NCI-H524 (cell line): ENCODE measurements at places on chromosomes 2 and 18.

- no peak for DNase-seq
These were observed 191.0 kb downstream of the HRH4 start for GRCh38 chr18:24651434-24651833.

- no peak for DNase-seq
These were observed 26.2 kb downstream of the MGAT4A start for GRCh38 chr2:98704499-98705332.

DNA sequence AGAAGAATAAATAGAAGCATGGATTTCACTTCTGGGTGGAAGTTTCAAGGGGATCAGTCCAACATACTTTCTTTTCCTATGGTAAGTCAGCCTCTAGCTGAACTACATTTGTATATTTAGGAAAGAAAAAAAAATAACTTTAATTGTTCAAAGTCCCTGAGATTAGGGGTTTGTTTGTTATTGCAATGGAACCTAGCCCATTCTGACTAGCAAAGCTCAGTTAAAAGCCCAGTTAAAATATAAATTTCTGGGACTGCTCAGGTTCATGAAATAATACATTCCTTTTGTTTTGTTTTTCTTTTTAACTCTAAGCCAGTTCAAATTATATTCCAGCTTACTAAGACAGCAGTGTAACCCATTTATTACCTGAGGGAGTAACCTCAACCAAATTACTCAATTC is 2069.6 kb upstream of the CELF4 start:
- DNase-seq = no peak

GRCh38 chr2:219076253-219076652 is 15.5 kb upstream of the IHH start:
- DNase-seq = no peak

GRCh38 chr2:142531377-142531776 is 346.1 kb upstream of the KYNU start:
- no peak for DNase-seq

- DNase-seq = no peak
These were observed 143.1 kb downstream of the SETBP1 start for GRCh38 chr18:44823782-44824181.

GRCh38 chr2:225452677-225453076 is 53.2 kb downstream of the NYAP2 start:
- DNase-seq = no peak

DNA sequence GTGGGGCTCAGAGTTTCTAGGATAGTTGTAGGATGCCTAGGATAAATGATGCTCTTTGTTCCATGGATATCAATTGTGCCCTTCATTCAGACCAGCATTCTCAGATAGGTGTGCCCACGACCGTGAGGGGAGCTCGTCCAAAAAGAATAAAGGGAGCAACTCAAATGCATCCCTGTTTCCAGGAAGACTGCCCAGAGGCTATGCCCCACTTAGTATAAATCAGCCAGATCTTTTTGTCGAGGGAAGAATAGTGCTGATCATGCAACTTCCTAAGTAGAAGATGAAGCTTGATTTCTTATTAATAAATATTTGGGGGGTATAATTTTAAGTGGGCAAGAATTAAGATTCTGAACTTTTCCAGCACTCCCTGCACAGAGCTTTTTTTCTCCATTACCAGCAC is 450.2 kb downstream of the ARHGAP15 start:
- no peak for DNase-seq

DNA sequence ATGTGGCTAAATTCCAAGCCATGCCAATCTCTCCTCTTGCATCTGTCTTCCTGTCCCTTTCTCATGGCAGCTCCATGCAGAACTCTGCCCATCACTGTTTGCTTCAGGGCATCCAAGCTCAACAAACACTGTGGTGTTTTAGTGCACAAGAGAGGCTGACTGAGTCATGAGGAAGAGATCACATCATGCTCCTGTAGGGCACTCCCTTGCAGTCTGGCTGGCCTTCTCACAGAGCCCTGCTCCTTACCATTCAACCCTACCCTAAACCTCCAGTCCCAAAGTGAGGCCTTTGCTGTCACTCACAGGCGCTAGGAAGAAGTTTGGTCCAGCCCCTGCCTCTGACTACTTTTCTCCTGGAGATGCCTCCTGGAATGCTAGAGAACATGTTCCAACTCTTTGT is 194.0 kb downstream of the LRATD1 start:
- no peak for DNase-seq

DNA sequence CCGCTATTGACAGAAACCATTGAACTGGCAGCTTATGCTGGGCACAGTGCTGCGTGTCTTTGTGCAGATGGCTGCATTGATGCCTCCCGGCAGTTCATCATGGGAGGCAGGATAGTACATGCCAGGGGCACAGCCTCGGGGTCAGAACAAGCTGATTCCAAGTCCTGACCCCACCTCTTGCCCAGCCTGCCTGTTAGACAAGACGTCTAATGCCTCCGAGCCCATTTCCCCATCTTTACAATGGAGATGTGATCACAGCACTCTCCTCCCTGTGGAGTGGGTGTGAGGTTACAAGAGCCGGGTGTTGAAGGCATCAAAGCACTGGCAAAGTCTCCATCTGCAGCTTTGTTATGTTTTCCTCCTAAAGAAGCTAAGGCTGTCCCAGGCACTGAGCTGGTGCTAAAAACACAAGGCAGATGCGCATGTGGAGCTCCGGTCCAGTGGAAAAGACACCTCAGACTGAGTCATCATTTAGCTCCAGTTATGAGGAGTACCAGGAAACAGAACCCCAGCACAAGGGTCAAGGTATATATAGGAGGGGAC is 125.7 kb upstream of the EPAS1 start:
- no peak for DNase-seq

DNA sequence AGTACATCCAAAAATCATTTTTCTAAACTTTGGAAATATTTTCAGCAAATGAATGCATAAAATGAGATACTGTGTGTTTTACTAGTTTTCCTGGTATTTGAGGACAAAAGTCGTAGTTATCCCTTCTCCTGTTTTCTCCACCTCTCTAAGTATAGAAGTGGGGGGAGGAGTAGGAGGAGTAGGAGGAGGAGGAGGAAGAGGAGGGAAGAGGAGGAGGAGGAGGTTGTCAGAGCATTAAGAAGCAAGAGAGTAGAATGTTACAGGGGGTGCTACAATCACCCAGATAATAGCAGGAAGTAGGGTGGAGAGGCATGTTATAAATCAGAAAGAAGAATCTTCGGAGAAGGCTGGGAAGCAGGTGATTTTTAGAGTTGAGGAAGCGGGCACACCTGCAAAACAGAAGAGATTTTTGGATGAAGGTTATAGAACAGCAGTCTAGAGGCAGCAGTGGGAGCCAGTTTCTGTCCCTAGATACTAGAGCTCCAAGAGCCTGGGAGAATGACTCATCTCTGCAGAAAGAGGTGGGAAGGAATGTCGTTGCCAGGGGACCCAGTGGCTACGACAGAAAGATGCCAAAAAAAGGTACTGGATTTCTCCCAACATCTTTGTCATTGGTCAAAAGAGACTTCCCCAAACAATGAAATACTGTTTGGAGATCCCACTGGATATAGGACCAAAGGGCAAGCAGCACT is 44.2 kb upstream of the AQP4 start:
- DNase-seq = no peak

GRCh38 chr18:10474309-10474708 is 19.9 kb downstream of the APCDD1 start:
- no peak for DNase-seq

GRCh38 chr2:200378652-200379290 is 72.3 kb downstream of the SPATS2L start:
- DNase-seq = no peak

DNA sequence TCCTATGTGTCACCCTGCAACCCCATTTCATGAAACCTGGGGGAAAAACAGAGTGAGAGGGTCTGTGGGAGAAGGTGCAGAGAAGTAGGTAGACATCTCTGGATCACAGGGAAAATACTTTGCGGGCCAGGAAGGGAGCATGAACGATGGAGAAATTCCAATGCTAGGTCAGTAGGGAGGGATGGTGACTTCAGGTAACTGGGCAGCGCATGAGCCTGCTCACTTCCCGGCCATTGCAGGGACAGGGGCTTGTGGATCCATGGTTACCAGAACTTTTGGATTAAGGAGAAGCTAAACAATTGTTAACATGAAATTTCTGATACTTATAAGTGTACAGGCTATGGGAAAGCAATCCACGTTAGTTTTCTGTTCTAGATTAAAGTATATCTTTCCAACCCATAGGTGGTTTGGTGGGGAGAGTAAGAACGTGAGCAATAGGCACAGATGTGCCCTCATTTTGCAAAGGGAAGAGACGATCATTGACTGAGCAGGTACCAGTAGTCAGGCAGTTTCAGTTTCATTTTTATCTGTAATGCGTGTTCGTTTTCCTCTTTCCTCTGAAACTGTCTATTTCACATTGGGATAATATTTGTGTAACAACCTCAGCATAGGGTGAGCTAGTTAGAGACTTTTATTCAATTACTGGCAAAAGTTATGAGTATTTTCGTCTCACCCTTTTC is 65.0 kb downstream of the NYAP2 start:
- DNase-seq = no peak

DNA sequence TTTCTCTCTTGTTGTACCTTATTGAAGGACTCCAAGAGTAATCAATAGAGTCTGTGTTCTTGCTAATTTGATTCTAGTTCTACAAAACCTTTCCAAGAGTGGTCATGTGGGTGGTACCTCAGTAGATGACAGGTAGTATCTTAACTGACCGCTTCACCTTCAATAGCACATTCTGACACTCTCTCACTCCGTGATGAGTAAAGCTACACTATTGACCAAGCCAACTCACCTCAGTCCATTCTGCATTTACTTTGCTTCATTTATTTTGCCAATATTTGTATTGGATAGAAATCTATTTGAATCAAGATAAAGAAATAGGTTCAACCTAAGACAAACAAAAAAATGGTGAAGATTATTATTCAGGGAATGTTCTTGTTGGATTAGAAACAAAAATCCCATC is 1869.6 kb upstream of the CELF4 start:
- DNase-seq = no peak

- DNase-seq = peak; percentile 39
These were observed 325.9 kb downstream of the CLIP4 start for GRCh38 chr2:29440921-29441623.

DNA sequence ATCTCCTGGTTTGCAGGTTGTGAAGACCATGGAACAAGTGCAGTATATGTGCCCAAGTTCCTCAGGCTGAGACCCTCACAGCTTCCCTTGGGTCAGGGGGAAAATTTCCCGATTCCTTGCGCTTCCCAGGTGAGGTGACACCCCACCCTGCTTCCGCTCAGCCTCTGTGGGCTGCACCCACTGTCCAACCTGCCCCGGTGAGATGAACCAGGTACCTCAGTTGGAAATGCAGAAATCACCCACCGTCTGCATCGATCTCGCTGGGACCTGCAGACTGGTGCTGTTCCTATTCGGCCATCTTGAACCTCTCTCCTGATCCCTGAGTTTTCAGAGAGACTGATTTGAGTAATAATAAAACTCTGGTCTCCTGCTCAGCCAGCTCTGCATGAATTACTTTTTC is 30.6 kb downstream of the CHCHD5 start:
- DNase-seq = no peak

DNA sequence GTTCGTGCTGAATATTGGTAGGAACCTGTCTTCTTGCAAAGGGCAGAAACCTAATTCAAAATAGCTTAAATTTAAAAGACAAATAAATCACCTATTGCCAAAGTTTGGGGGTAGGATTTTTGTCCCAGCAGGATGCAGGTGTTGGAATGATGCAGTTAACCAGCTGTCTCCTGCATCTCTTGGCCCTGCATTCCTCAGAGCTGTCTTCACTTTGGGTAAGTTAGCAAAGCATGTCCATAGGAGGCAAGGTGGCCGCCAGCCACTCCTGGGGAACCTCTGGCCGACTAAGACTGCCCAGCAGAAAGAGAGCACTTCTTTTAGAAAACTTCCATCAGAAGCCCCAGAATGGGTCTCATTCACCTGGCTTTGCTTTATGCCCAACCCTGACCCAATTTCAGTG is 20.5 kb upstream of the NYAP2 start:
- DNase-seq = no peak

DNA sequence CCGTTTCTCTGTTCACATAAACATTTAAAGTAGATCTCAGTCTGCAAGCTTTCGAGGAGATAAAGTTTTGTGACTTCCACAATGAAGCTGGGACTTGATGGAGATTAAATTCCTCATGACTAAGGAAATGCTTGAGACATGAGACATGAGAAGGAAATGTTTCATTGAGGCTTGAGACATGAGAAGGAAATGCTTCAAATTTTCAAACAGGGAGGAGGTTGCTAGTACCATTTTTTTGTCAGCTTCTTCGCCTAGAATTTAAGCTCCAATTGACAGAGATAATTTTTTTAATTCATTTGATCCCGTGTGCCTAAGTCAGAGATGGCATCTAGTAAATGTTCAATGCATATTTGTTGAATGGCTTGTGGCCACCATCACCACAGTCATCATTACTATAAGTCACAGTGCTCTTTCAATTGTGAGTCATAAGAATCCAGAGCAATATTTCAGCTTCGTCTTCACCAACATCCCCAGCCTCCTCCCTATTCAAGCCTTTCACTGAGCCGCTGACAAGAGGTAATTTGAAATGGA is 543 bp upstream of the MARCHF4 start:
- no peak for DNase-seq

GRCh38 chr2:165141601-165142354 is 62.1 kb downstream of the SCN3A start:
- no peak for DNase-seq

GRCh38 chr2:215611609-215612386 is 175.9 kb upstream of the FN1 start:
- DNase-seq = no peak

GRCh38 chr18:36993068-36993467 is 164.1 kb downstream of the KIAA1328 start:
- no peak for DNase-seq
